SW 1271 (cell line): ENCODE measurements at places on chromosomes 16 and 17.

- no peak for DNase-seq
These were observed 153.2 kb upstream of the CHMP6 start for GRCh38 chr17:80838311-80839025.

DNA sequence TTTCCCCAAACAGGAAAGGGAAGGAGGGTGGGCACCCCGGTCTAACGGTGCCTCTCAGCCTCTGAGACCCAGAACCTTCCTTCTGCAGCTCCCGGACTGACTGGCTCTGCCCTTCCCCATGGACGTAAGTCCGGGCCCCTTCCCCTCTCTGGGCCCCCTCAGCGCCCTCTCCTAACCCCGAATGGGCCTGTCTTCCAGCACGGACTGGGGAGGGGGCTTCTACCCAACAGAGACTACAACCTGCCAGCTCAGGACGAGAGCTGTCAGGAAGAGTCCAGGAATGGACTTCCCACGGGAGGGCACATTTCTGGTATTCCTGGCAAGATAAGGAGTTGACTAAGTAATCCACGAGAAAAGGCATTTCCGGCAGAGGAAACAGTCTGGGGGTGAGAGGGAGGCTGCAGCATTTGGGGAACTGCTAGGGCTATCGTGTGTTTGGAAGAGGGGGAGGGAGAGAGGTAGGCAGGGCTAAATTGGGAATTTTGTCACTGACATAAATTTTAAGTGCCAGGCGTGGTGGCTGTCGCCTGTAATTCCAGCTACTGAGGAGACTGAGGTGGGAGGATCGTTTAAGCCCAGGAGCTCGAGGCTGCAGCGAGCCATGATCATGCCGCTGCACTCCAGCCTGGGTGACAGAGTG is 12.1 kb upstream of the ALDOA start:
- no peak for DNase-seq

GRCh38 chr17:72358465-72358864 is 237.6 kb downstream of the SOX9 start:
- no peak for DNase-seq

DNA sequence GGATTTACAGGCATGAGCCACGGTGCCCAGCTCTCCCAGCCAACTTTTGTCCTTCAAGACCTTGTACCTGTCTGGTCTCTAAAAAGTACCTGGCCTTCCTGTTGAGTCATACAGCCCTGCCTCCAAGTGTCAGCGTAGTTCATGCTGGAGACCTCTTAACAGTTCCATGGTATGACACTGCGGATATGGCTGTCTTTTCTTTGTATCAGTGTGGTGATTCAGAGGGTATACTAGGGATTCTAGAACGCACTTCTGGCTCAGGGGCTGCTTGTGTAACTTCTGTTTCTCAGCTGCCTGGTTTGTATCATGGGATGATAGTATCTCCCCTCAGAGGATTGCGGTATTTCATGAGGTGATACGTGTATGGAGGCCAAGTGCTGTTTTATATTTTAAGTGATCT is 2.0 kb upstream of the TMEM11 start:
- DNase-seq, result no peak

DNA sequence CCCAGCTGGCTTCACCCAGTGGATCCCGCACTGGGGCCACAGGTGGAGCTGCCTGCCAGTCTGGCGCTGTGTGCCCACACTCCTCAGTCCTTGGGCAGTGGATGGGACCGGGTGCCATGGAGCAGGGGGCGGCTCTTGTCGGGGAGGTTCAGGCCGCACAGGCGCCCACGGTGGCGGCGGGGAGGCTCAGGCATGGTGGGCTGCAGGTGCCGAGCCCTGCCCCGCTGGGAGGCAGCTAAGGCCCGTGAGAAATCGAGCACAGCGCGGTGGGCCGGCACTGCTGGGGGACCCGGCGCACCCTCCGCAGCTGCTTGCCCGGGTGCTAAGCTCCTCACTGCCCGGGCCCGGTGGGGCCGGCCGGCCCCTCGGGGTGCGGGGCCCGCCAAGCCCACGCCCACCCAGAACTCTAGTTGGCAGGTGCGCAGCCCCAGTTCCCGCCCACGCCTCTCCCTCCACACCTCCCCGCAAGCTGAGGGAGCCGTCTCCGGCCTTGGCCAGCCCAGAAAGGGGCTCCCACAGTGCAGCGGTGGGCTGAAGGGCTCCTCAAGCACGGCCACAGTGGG is 26.6 kb downstream of the CCDC42 start:
- DNase-seq, result no peak

DNA sequence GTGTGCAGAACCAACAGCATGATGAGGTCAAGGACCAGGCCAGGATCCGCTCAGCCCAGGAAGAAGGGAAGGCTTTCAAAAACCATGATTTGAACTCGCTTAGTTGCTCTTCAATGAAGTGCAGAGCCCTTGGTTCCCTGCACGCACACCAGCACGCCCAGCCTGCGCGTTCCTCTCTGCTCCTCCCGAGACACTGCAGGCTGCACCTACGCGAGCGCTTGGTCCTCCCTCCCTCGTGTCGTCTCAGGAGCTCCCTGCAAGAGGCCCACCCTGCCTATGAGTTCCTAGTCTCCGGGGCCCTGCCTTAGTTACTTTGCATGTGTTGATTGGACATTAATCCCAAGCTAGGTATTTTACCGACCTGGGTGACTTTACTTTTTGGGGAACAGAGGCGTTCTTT is 132.9 kb upstream of the TNRC6C start:
- no peak for DNase-seq

- DNase-seq, result no peak
These were observed 5.3 kb upstream of the CRK start for GRCh38 chr17:1461198-1461944.

DNA sequence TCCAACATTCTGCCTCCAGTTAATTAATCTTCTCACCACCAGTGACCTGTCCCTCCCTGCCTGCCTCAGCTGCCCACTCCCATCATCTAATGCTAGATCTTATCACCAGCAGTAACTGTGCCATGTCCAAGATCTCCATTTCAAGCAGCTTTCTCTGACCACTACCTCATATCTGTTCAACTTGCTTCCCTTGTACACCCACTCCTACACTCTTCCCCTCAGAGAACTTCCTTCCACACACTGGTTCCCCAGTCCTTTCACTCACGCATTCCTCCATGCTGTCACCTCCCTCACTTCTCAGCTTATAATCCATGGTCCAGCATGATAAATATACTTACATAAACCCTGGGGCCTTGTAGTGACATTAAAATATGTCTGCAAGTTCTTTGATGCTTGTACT is 31.8 kb upstream of the DYNLL2 start:
- no peak for DNase-seq

- no peak for DNase-seq
These were observed 162.4 kb upstream of the CHMP6 start for GRCh38 chr17:80829166-80829813.

DNA sequence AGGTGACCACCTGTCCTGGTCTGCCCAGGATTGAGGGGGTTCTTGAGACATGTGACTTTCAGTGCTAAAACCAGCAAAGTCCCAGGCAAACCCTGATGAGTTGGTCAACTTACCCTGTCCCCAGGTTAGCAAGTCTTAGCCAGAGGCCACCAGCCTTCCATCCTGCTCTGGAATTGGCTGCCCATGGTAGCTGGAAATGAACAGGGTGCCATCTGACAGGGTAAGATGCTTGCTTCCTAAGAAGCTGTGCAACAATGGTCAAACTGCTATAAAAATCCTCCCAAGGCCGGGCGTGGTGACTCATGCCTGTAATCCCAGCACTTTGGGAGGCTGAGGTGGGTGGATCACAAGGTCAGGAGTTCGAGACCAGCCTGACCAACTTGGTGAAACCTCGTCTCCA is 22.8 kb upstream of the MTMR4 start:
- no peak for DNase-seq

DNA sequence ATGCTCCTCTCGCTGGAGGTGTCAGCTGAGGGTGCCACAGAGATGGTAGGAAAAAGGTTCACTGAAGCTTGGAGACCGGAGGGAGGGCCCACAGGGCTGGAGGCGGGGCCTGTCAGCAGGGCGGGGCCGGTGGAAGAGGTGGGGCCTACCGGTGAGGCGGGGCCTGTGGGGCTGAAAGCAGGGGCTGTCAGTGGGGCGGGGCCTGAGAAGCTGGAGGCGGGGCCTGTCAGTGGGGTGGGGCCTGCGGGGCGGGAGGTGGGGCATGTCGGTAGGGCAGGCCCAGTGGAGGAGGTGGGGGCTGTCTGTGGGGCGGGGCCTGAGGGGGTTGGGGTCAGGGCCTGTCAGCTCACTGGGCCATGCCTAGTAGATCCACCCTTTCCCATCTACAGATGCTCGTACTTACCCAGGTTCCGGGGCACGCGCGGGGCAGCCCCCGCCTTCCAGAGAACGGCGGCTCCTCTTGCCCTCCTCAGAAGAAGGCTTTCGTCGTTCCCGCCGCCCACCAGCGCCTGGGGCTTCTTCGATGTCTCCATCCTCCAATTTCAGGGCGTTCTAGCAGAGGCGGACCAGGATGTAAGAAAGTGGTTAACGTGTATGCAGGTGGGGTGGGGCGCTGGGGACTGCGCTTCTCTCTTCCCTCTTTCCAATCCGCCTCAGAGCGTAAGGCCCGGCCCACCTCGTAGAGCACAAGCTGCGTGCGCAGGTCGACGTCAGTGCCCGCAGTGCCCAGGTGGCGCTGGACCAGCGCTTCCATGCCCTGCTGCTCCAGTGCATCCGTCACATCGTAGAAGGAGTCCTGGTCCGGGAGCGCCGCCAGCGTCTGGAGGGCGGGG is 9.8 kb downstream of the TMEM208 start:
- no peak for DNase-seq

DNA sequence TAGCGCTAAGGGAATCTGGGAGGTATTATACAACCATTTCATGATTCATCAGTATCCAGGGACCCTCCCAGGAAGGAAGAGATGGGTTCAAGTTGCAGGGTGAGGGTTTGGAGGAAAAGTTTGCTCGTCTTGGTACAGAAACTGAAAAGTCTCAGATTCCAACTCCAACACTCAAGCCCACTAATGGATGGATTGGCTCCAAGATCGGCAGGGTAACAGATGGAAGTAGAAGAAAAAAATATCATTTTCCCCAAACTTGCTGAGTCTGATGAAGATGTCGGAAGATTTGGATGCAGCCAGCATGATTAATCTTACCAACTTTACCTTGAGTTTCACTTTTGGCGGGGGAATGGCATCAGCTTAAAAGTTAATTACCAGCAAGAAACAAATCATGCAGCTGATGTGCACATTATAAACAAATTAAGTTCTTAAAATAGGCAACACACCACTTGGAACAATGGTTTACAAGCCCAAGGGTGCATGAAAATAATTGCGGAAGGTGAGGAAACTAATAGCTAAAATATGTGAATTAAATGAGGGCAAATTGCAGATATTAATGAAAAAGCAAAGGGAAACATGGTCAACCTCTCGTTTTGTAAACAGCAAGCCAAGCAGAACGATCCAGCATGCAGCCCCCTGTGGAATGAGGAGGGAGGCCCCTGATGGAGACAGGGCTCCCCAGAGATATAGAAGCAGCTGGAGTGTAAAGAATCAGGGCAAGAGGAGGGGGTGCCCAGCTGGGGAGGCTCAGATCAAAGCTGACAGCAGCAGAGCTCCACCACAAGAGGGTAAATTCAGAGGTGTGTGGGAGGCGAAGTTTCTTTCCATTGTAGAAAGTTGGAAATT is 44.1 kb upstream of the GRIN2A start:
- no peak for DNase-seq

DNA sequence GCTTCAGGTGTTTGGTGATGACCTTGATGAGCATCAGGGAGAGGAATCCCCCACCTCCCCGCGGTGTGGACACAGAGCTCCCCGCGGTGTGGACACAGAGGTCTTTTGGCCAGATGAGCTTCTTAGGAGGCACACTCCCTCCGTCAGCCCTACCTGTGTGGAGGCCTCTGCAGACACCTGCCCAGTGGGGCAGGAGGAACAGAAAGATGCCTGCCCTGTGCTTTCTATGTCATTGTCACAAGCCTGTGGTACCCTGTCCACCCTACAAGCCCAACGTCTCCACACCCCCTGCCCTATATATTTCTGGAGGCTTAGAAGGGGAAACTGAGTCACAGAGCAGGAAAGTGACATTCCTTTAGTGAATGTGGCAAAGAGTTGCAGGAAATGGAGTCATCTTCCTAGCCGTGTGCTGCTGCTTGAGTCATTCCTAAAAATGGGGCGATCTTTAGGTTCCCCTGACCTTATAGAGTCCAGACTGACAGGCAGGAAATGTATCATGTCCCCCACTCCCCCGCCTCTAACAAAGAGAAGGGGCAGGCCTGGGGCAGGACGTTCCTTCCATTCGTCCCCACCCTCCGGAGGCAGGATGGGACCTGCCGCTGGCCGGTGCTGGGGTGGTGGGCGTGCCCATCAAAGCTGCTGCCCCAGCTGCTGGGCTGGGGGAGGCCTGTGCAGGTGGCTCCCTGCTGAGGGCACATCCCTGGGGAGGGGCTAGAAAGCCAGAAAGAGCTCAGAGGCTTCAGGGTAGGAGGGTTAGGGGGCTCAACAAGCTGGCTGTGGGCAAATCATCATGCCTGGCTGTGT is 1.0 kb upstream of the C16orf74 start:
- DNase-seq, result no peak

GRCh38 chr16:626787-627453 is 3.9 kb upstream of the WFIKKN1 start:
- DNase-seq, result no peak

DNA sequence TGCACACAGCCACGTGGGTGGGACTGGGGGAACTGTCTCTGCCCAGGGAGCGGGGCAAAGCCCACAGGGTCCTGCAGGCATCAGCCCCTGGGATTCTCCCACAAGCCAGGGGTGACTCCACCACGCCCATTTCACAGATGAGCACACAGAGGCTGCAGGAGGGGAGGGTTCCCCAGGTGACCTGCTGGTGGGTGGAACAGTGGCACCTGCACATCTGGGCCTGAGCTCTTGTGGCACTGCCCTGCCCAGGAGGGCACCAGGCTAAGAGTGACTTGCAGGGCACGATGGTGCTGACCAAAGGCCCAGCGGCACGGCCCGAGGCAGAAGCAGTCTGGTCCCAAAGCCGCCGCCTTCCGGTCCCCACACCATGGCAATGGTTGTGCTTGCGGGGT is 23.9 kb downstream of the PIEZO1 start:
- DNase-seq, result no peak

DNA sequence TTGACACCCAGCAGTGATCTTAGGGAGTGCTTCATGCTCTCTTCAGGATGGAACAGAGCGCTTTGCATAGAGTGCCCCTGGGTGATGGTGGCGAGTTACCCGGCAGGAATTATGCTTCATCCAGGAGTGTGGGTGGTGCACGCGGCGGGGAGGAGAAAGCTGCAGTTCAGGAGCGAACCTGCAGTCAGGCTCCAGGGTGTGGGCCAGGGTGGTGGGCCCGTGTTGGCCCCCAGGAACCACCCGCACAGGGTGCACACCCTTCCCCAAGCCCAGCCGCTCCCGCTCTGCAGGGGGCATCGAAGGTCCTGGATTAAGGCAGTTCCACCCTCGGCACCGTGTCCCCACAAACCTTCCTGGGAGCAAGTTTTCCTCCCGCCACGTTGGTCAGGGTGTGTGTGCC is 3.9 kb downstream of the RAB40C start:
- no peak for DNase-seq

GRCh38 chr16:29760567-29761279 is 14.9 kb upstream of the C16orf54 start:
- no peak for DNase-seq

- no peak for DNase-seq
These were observed 40.3 kb downstream of the MEAK7 start for GRCh38 chr16:84464116-84464515.

DNA sequence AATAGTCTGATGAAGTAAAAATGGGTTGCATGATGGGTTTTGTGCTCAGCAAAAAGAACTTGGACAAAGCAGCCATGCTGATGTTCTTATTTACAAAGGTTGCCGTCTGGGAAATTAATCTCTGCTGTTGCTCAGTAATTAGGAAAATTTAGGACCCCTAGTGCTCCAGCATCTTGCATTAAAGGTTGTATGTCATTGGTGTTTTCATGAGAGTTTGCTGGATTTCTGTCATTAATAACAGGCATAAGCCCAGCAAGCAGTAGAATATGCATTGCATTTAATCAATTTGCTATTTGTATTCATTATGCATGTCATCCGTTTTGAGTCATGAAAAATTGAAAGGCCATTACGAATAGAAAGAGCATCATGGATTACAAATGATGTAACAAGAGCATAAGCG is 45.3 kb upstream of the C16orf78 start:
- no peak for DNase-seq
